ENCODE measurements at places on chromosomes 4 and X.

DNA sequence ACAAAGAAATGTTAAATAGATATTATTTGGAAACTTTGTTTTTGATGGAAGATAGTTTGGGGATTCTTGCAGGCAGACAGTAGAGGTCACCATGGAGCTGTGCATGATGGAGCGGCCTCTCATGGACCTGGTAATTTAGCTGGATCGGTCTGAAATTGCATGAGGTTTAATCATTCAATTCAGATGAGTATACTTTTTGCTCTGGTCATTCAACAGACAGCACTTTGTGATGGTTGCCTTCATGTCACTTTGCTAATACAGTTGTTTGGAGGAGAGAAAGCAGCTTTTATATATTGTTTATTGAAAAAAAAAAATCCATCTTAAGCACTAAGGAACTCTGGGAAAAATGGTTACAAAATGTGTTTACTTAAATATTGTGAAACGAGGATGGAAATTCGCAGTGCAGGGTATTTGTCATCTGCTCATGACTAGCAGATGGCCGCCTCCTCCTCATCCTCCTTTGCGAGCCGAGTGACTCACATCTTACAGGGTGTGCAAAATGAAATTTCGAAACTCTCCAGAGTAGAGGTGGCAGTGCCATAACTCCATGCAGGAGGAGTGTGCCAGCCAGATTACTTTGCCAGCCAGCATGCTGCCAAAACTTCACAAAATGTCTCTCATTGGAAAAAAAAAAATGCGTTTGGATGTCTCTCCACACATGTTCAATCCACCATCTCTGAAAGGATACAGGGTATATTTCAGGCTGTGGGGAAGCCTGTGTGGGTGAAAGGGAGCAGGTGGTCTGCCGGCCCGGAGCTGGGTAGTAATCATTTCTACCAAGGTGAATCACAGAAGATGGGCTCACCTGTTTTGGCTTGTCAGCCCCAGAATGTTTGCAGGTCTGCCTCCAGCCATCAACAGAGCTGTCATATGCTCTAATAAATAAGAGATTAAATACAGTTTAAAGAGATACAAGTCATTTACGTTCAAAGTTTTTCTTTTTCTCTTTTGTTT is 314.9 kb upstream of the DIPK2B start:
- DNase-seq, result peak; percentile 20

- DNase-seq, result no peak
Measured at GRCh38 chr4:183645326-183645725, 13.7 kb downstream of the RWDD4 start.

DNA sequence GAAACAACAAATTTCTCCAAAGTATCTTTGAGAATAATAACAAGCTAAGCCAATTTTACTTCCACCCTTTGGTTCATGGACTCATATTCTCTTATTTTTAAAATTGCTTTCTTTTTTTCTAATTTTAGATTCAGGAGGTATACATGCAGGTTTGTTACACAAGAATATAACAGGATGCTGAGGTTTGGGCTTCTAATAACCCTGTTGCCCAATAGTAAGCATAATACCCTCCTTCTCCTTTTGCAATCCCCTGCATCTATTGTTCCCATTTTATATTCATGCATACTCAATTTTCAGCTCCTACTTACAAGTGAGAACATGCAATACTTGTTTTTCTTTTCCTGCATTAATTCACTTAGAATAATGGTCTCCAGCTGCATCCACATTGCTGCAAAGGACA is 202.3 kb upstream of the FSTL5 start:
- no peak for DNase-seq

GRCh38 chr4:39591290-39591689 is 47.4 kb downstream of the SMIM14 start:
- DNase-seq, result no peak

- DNase-seq, result no peak
Measured at GRCh38 chr4:7908668-7909067, 31.0 kb downstream of the AFAP1 start.

GRCh38 chr4:15202481-15202880 is 200.2 kb downstream of the CPEB2 start:
- DNase-seq, result no peak

- no peak for DNase-seq
Measured at GRCh38 chrX:119190091-119190681, 45.9 kb upstream of the PGRMC1 start.

DNA sequence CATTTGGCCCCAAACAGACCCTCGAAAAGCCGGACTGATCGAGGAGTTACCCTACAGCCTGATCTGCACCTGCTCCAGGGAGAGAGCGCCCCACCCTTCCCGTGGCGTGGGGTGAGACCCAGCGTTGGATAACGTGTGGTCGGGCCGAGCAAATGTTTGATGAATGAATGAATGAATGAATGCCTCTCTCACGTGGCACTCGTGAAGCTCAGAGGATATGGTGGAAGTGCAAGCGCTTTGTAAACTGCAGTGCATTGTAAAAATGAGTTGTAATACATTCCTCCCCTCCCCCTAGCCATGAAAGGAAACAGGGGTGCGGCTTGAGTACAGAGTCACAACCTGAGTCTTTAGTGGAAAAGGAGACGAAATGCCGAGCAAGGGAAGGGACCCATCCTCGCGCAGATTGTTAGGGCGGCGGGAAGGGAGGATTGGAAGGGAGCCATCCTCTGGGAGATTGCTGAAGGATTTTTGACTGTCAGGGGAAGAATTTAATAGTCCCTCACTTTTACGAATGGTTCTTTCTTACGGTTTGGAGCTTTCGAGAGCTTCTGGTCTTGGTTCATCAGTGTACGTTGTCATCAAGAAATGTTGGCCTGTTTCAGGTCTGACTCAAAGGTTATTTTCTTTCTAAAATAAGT is 772 bp upstream of the FBXW7 start:
- no peak for DNase-seq

DNA sequence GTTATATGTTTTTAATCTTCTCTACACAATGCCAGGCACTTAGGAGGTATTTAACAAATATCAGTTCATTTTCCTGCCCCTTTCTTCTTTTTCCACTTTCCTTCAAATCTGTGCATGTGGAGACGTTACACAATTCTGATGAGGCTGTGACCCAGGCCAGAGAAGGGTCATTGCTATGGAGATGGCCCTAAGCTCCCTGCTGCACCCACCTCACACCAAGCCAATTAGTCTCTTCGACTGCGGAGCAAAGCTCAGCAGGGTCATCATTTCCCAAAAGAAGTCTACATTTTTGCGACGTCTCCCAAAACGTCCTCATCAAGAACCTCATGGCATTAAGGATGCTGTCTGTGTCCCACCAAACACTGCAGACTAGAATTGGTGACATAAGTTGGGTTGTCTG is 28.9 kb upstream of the VEGFD start:
- no peak for DNase-seq

DNA sequence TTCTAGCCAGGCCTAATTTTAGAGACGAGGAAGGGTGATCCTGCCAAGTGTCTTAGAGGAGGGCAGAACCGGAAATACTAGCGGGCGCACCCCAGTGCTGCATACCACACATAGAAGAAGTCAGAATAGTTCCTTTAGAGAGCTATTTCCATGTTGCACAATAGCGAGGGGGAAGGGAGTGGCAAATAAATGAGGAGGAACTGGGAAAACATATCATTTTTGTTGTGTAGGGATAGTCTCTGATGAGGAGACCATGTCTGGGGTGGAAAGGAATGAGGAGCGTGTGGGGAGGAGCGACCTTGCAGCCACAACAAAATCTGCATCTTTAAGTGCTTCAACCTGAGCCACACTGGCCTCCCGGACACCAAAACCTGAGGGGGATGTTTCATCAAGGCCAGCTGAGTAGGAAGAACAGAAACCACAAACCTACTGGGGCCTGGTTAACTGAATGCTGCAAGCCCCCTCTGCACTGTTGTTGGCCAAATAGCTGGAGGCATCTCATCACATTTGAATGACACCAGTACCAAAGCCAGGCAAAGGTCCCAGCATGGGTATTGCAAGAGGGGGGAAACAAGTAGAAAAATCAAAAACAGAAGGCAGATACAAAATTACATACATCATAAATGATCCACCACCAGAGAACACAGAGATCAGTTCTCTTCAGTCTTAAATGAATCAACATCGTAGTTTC is 26.7 kb upstream of the C1QTNF7 start:
- DNase-seq, result peak; percentile 5

DNA sequence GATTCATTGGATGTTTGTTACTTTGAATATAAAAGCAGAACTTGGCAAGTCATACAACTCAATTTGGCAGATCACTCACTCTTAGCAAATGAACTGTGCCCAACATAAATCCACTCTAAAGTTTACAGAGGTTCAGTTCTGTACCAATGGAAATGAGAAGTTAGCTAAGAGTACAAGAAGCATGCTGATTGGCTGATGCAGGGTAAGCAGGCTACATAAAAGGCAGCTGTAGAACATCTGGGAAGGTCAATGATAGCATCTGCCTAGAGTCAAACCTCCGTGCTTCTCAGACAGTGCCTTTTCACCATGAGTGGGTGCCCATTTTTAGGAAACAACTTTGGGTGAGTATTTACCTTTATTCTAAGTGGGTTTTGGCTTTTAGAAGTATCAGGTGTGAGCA is at the start of gene TDO2:
Gene TDO2 (plus strand): TSS at position 244 of the 400 bp plus-strand sequence. CDS start 63 bp downstream, at position 307.
- no peak for DNase-seq

- no peak for DNase-seq
Measured at GRCh38 chr4:27129871-27130366, 269.3 kb downstream of the STIM2 start.

GRCh38 chr4:112083587-112084347 is 61.5 kb upstream of the FAM241A start:
- no peak for DNase-seq

GRCh38 chr4:79852305-79852730 is 220.7 kb downstream of the ANTXR2 start:
- DNase-seq, result no peak

All from stimulated activated CD4-positive, alpha-beta T cell treated with anti-CD3 and anti-CD28 coated beads, Interleukin-2, amount 100 ng/mL, for 48 hours (primary cell).